GF-D8 (cell line): ENCODE measurements at places on chromosomes 3 and 15.

- DNase-seq, result no peak
Observed at GRCh38 chr15:69893863-69894262, 203.9 kb downstream of the TLE3 start.

GRCh38 chr3:185056908-185057307 lies 96.0 kb downstream of the C3orf70 start:
- no peak for DNase-seq

GRCh38 chr3:29555590-29555989 lies 274.7 kb downstream of the RBMS3 start:
- no peak for DNase-seq

- no peak for DNase-seq
Observed at GRCh38 chr15:36347272-36347858, 232.1 kb upstream of the CDIN1 start.

DNA sequence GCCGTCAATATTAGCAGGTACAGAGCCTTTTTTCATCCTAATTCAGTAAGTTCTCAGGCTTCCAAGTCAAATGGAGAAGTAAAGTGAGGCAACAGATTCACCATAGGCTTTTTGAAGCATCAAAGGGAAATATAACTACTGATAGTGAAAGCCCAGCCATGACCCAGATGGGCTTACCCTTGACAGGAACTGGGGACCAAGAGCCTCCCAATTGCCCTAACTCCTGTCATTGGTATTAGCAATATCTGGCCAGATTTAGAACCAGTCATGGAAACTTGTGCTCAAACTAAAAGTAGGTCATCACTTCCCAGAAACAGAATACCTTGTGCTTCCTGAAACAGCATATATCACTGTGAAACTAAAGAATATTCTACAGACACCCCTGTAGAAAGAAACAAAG lies 33.0 kb downstream of the NME9 start:
- no peak for DNase-seq

GRCh38 chr15:59259137-59259943 lies 52.7 kb downstream of the LDHAL6B start:
- no peak for DNase-seq

GRCh38 chr3:36182024-36182423 lies 198.3 kb upstream of the STAC start:
- no peak for DNase-seq

- no peak for DNase-seq
Observed at GRCh38 chr15:41957021-41957897, 15.1 kb downstream of the EHD4 start.

GRCh38 chr3:108461661-108462111 lies 48.7 kb downstream of the MYH15 start:
- no peak for DNase-seq

GRCh38 chr3:94246171-94246570 lies 183.3 kb downstream of the NSUN3 start:
- no peak for DNase-seq

DNA sequence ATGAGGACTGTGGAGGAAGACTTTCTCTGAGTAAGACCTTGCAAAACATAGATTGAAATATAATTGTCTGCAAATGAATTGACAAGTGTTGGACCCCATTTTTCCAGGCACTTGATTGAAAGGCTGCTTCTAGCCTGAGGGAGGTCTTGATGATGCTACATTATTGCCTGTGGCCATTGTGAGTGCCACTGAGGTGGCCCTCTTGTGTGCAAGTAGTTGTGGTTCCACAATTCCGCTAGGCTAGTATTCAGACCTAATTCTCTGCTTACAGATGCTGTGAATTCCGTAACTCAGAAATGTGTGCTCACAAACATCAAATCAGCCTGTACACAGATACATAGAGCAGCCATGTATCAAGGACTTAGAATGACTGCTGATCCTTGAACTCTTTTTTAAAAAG lies 34.7 kb downstream of the FNDC3B start:
- peak; percentile 48 for DNase-seq

DNA sequence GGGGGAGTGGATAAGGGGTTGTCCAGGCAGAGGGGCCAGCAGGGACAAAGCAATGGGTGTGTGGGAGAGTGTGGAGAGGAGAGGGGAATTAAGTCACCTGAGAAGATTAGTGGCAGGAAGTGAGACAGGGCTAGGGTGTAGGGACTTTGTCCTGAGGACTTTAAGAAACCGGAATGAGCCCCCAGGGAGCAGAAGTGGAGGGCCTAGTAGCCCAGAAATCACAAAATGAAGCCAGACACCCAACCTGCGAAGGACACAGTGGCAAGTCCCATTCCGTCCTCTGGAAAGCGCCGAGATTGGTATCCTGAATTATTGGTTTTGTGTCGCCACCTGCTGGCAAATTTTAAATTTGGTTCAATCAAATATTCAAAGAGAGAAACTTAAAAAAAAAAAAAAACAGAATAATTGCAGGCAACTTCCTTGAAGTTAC lies 78.0 kb upstream of the SLC25A36 start:
- no peak for DNase-seq

- DNase-seq, result no peak
Observed at GRCh38 chr15:31476236-31476810, 149.7 kb downstream of the KLF13 start.

GRCh38 chr3:148128136-148128535 lies 569.6 kb upstream of the AGTR1 start:
- DNase-seq, result no peak

- DNase-seq, result no peak
Observed at GRCh38 chr3:62968128-62968527, 92.9 kb upstream of the CADPS start.

- DNase-seq, result no peak
Observed at GRCh38 chr3:135141672-135142071, 346.6 kb downstream of the EPHB1 start.

- no peak for DNase-seq
Observed at GRCh38 chr3:12473511-12473910, 10.8 kb upstream of the TSEN2 start.

GRCh38 chr15:75073197-75073596 lies 49.8 kb downstream of the PPCDC start:
- DNase-seq, result no peak

DNA sequence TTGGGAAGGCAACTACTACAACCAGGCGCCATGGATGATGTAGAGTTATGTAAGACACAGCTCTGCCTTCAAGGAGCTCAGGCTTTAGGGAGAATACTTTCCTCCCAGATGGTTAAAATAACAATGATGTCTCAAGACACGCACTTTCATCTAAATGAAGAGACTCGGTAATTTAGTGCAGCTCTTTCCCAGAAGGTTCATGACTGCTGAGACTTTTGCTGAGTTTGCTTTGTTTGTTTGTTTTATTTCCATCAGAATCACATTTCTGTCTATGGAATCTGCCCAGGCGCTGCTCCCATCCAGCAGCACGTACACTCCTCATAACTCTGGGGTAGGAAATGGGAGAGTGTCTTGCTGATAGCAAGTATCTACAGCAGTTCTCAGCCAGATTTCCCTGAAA lies 33.9 kb upstream of the MEX3B start:
- no peak for DNase-seq

- no peak for DNase-seq
Observed at GRCh38 chr15:72700076-72700475, 14.1 kb downstream of the BBS4 start.

- DNase-seq, result no peak
Observed at GRCh38 chr15:49627407-49627877, 6.6 kb downstream of the DTWD1 start.

GRCh38 chr3:59425942-59426341 lies 376.1 kb upstream of the CFAP20DC start:
- no peak for DNase-seq

GRCh38 chr3:1017870-1018269 lies 75.0 kb upstream of the CNTN6 start:
- no peak for DNase-seq

GRCh38 chr3:42489937-42490227 lies 12.6 kb upstream of the VIPR1 start:
- DNase-seq, result no peak

GRCh38 chr3:62378311-62378789 lies 5.0 kb upstream of the FEZF2 start:
- no peak for DNase-seq

- peak; percentile 11 for DNase-seq
Observed at GRCh38 chr3:152436707-152437590, 168.2 kb downstream of the MBNL1 start.

GRCh38 chr3:194472290-194472920 lies 14.4 kb downstream of the ATP13A3 start:
- peak; percentile 24 for DNase-seq

GRCh38 chr3:143634991-143635390 lies 213.3 kb downstream of the SLC9A9 start:
- DNase-seq, result no peak

- no peak for DNase-seq
Observed at GRCh38 chr3:126613479-126614188, 41.3 kb downstream of the TXNRD3 start.

DNA sequence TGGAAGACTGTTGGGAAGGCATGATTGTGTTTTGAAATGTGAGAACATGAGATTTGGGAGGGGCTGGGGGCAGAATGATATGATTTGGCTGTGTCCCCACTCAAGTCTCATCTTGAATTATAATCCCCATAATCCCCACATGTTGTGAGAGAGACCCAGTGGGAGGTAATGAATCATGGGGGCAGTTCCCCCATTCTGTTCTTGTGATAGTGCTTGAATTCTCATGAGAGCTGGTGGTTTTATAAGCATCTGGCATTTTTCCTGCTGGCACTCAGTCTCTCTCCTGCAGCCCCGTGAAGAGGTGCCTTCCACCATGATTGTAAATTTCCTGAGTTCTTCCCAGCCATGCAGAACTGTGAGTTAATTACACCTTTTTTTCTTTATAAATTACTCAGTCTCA lies 430.5 kb downstream of the OTOL1 start:
- DNase-seq, result no peak

GRCh38 chr3:56879436-56880215 lies 77.9 kb upstream of the ARHGEF3 start:
- DNase-seq, result no peak

GRCh38 chr3:170222647-170223541 lies 670 bp downstream of the PRKCI start:
- DNase-seq, result no peak

DNA sequence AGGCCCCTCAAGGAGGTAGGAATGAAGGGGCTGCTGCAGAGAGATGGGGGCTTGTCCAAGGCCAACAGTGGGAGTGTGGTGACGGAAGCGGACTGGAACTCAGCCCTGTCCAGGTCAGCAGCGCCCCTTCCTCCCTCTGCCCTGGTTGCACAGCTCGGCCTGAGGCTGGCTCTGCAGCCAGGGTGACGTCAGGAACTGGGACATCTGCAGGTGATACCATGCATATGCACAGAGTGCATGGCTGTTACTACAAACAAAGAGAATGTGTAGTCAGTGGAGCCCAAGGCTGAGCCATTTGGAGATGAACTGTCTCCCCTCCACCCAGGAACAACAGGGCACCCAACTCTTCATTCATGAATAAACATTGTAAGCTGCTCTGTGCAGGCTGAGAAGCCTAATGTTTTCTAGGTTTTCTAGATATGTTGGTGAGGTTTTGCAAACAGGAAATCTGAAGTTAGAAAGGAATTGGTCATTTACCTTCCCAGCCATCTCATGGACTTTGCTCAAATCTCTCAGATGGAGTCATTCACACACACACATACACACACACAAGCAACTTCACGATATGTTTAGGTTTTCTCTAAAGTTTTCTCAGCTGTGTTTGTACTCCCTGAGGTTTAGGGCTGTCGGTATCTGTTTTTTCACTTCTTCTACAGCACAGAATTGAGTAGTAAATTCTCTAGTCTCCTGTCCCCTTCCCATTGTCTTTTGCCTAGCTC lies 117.2 kb downstream of the TLE3 start:
- no peak for DNase-seq

- DNase-seq, result peak; percentile 75
Observed at GRCh38 chr3:141553055-141553454, 66.2 kb downstream of the RASA2 start.

GRCh38 chr3:112904786-112905185 lies 58.1 kb upstream of the CD200R1L start:
- no peak for DNase-seq

DNA sequence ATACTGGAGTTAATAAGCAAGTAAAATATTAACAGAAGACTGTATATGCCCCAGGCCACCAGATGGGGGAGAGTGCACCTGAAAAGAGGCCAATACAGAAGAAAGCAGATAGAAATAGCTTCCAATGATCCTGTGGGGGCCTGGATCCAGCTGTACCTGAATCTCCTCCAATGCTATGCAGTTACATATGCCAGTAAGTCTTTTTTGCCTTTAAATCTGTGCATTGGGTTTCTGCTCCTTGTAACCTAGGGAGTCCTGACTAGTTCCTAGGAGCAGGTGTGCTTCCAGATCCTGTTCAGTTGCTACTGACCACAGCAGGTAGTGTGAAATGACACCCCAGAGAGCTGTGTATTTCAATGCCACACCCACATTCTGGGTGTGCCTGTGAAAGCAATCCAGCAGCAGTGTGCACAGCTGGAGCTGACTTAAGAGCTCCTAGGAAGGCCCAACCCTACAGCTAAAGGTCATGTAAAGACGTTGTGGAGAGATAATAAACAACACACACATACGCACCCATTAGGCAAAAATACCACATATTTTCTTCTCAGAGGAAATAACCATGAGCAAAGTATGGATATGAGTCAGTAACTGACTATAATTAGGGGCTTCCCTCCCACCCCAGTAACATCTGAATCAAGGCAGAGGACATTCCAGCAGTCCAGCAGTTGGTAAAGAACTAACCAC lies 62.2 kb upstream of the AKAP13 start:
- no peak for DNase-seq

- DNase-seq, result no peak
Observed at GRCh38 chr3:106881186-106881585, 496.1 kb upstream of the CCDC54 start.

DNA sequence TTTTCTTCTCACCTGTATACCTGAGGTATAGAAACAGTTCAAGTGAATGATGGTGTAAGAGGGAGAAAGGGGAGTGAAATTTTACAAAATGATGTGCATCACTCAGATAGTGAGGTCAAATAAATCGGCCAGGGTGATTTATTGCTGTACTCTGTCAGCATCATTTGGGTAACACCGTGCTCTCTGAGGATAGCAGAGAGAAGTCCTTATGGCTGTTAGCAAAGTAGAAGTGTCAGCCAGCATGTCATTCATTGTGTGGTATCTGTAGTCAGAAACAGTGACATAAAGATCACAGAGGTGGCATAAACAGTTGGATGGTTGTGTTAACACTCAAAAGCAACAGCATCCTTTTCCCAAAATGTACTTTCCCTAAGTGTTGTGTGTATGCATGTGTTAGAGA lies 53.4 kb downstream of the PSMD6 start:
- no peak for DNase-seq

GRCh38 chr15:99416191-99417188 lies 149.3 kb upstream of the MEF2A start:
- DNase-seq, result no peak

DNA sequence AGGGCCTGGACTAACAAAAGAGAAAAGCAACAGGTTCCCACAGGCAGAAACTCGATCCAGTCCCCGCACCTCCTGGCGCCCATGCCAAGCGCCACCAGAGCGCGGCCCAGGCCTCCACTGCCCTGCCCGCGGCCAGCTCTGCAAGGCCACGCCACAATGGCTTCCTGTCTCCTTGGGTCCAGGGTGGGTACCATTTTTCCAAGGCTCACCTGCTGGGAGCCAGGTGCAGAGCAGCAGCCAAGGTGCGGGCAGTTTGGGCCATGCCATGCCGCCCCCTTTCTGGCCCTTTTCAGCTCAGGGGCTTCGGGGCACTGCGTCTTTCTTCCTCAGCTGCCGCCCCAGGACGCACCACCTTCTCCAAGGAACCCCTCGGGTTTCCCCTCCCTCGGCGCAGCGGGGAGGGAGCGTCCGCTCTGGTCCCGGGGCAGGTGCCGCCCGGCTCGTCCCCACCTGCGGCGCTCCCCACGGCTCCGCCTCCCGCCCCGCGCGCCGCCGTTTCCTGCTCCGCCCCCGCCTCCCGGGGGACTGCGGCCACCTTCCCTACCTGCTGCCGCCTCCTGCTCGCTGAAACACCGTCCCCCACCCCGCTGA lies at the start of gene ILDR1:
ILDR1 (minus strand) TSS at position 437 of the 591 bp plus-strand sequence; CDS start at position 267, 170 bp downstream.
- no peak for DNase-seq
